ENCODE measurements at places on chromosomes 6 and 20.

DNA sequence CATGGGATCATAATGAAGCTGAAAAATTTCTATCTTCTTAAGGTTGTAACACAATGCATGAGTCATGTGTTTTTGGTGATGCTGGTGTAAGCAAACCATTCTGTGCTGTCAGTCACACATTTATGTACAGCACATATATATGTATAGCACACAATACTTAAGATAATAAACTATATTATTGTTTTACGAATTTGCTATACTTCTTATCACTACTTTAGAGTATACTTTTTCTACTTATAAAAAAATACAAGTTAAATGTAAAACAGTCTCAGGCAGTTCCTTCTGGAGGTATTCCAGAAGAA is 920.1 kb upstream of the FLRT3 start:
- no peak for DNase-seq

- DNase-seq: no peak
Measured at GRCh38 chr6:138250053-138250452, 31.8 kb upstream of the PBOV1 start.

- DNase-seq: no peak
Measured at GRCh38 chr6:82408952-82409431, 45.4 kb downstream of the TPBG start.

DNA sequence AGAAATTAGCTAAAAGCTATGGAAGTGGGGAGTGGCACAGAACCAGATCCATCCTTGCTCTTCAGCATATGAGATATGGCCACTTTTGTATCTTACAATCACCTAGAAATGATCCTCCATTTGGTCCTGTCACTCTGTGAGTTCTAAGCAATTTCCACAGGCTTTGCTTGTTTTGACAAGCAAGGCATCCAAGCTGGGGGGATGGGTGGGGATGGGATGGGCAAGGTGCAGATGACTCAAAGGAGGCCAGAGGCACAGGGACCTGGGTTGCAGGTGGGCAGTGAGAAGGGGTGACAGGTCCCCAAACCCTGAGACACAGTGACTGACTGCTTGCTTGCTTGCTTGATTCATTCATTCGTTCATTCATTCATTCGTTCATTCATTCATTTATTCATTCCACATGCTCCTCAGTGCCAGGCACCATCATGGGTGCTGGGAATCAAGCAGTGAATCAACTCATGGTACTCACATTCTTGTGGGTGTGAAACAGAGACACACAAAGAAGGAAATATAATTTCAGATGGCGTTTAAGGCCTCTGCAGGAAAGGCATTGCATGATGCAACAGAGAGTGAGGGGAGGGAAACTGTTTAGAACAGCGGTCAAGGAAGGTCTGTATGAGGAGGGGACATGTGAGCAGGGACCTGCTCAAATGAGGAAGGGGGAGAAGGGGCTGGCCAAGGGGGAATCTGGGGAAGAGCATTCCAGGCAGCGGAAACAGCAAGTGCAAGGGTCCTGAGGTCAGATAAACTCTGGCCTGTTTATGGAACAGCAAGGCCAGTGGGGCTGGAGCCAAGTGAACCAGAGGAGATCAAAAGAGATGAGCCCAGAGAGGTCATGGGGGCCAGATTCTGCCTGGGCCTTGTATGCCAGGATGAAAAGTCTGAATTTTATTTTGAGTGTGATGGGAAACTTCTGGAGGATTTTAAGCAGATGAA is 3.4 kb downstream of the KCNB1 start:
- DNase-seq: no peak
